ENCODE measurements at places on chromosomes 13 and 19. TPM values are rescaled to one million over a fixed set of nuclear protein-coding genes. Genes with fewer than 3 reads are reported as not detected.

DNA sequence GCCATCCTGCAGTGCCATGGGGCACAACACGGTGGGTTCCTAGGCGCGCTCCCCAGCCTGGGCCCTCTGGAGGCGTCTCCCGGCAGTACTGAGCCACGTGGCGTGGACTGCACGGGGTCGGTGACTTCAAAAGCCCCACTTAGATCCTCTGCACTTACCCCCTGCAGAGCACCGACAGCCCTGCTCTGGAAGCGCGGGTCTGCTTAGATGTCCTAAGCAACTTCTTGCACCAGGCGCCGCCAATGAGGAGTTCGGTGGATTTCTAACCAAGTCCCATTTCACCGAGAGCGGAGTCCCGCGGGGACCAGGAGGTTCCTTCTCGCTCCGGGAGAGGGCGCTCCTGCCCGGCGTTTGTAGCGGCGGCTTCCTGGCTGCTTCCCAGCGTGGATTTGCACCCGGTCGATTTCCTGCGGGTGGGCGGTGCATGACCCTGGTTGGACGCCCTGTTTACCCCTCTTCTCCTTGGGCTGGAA, 25.2 kb upstream of the ZNF845 start:
- peak; percentile 61 for DNase-seq

DNA sequence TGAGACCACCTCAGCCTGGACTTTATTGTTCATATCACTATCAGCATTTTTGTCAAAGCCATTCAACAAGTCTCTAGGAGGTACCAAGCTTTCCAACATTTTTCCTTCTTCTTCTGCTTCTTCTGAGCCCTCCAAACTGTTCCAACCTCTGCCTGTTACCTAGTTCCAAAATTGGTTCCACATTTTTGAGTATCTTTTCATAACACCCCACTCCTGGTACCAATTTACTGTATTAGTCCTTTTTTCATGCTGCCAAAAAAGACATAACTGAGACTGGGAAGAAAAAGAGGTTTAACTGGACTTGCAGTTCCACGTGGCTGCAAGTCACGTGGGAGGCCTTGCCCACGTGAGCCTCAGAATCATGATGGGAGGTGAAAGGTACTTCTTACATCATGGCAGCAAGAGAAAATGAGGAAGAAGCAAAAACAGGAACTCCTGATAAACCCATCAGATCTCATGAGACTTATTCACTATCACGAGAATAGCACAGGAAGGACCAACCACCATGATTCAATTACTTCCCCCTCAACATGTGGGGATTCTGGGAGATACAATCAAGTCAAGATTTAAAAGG, 215.1 kb downstream of the PCDH17 start:
- no peak for DNase-seq

GRCh38 chr13:29476046-29476445, 119.4 kb downstream of the SLC7A1 start:
- DNase-seq, result no peak

DNA sequence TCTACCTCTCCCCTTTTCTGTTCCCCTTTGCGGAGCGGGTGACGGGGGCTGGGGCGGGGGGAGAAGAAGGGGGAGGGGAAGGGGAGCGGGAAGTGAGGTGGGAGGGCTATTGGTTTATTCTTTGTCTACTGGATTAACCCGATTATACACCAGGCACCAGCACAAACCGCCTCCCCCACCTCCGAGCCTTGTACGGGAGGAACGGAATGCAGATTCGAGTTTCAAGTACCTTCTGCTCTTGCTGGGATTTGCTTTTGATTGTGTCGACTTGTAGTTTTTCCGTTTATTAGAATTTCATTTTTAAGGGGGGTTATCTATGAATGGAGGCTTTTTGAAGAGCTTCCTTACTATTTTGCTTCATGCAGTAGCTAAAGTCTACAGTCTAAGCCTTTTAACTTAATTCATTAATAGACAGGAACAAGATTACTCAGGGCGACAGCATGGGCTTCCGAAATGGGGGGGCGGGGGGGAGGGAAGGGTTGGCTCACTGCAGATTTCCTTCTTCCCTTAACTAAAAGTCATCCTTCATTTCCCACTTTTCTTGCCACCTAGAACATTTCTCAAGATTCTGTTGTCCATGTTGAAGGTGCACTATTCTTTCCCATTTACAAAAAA, 937 bp upstream of the SPRY2 start:
- DNase-seq, result peak; percentile 47

DNA sequence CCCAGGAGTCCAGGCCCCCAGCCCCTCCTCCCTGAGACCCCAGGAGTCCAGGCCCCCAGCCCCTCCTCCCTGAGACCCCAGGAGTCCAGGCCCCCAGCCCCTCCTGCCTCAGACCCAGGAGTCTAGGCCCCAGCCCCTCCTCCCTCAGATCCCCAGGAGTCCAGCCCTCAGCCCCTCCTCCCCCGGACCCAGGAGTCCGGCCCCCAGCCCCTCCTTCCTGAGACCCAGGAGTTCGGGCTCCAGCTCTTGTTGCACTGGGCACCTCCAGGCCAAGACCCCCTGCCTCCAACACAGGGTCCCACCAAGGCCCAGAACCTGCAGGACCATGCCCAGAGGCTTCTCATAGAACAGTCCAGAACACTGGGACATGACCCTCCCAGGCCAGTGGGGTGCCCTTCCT, 3.8 kb downstream of the ERCC1 start:
- DNase-seq, result no peak

DNA sequence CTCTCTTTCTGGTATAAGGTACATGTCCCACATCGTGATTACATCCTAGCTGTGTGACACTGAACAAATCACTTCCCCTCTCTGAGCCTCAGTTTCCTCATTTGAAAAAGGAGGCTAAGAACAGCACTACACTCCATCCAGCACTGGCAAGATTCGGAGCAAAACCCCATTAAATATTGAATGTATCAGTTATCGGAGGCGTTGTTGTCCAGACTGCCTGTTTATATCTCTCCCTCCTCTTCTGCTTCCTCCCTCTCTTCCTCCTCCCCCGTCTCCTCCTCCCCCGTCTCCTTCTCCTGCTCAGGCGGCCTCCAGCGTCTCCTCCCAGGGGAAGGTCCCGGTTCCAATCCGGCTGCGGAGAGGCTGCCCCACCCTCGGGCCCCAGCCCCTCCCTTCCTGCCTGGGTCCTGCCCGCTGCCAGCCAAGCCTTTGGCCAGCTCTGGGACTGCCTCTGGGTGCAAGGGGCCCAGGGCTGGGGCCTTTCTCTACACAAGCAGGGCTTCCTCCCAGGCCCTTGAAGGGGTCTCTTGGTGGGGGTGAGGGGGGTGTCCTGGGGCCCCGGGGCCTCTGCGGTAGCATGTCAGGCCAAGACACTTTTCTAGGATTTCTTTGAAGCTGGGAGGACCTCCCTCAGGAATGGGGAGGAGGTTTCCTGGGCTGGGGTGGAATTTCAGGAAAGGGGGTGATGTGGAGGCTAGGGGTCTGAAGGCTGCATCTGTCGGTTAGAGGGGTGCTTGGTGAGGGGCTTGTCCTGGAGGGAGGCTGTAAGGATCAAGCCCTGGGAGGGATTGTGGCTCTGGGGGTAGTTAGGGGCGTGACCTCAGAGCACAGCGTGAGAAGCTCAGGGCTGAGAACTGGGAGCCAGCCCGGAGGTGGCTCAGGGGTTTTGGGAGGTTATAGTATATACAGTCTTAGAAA, 1.9 kb downstream of the RRAS start:
- peak; percentile 75 for DNase-seq

ZNF607 gene
- total RNA-seq, result 16.3 TPM

ARRDC5 gene
- not detected for total RNA-seq

ZNF582 gene
- 7.9 TPM for total RNA-seq

CCDC122 gene
- 15.1 TPM for total RNA-seq

GAPDHS gene
- total RNA-seq, result not detected
